ENCODE measurements at places on chromosomes 12 and 14.

DNA sequence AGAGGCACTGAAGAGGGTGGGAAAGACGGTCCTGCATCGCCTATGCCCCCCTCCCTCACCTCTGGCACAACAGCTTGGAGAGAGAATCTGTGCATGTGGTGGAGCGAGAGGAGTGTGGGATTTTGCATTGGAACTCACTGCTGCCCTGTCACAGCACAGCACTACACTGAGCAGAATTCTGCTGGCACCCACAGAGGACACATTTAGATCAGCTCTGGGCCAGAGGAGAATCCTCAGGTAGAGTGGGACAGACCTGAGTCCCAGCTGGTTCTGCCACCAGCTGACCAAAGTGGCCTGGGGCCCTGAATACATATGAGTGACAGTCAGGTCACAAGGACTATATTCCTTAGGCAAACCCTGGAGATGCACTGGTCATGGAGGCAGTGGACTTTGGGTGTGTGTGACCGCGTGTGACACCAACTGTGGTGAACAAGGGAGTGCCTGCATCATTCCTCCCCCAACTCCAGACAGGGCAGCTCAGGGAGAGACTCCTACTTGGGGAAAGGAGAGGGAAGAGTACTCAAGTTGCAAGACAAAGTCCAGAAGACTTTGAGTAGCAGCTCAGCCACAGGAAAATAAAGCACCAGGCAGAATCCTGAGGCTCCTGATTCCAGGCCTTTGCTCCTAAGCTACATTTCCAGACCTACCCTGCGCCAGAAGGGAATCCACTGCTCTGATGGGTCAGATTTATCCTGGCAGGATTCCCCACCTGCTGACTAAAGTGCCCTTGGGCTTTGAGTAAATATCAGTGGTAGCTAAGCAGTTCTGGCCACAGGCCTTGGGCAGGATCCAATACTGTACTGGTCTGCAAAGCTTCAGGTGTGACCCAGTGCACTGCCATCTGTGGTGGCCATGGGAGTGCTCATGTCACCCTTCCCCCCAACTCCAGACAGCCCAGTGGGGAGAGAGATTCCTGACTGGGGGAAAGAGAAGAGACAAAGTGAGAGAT lies 10.6 kb upstream of the ACOT1 start:
- peak; percentile 77 for DNase-seq

DNA sequence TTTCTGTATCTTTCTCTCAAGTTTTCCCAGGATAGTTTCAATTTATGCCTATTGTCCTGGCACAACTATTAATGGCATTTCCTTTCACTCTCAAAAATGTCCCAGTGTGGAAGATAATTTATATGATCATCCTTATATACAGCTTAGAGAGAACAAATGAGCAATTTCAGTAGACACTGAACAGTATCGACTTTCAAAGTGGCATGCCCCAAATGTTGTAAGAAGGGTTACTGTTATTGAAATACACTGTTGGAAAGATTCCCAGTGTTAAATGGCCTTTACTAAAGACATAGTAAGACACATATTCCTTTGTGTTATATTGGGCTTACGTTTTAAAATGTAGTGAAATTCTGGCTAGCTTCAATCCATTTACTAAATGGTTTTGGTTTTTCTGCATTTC lies 202.3 kb upstream of the CDKN3 start:
- DNase-seq: no peak

DNA sequence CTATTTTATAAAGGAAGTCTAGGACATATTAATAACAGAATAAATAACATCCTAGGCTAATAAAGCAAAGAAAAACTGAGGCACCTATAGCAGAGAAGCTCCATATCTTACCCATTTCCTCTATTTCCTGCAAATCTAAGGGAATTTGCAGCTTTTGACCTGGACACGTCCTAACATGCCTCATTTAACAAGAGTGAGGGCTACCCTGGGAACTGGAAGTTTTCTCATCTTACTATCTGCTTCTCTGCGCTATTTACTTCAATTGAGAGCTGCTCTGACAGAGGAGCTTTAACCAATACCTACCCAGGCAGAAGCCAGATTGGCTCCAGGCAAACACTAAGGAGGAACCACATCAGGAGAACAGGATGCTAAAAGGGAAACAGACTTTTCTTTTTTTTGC lies 5.7 kb downstream of the YBX3 start:
- no peak for DNase-seq

DNA sequence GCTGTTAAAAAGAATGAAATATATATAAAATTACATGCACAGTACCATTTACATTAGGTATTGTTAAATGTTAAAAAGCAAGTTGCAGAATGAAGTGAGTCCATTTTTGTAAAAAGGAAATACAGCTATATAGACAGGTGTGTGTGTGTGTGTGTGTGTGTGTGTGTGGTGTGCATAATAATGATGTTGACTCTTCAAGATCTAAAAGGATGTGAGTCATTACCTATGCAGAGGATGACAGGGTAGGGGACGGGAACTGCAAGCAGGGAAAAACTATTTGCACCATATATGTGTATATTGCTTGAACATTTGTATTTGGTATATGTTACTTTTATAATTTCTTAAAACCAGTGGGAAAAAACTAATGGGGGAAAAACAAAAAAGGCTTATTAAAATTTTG lies 3.1 kb downstream of the C14orf39 start:
- DNase-seq: no peak

GRCh38 chr14:37122919-37123639 lies 49.3 kb downstream of the SLC25A21 start:
- no peak for DNase-seq

DNA sequence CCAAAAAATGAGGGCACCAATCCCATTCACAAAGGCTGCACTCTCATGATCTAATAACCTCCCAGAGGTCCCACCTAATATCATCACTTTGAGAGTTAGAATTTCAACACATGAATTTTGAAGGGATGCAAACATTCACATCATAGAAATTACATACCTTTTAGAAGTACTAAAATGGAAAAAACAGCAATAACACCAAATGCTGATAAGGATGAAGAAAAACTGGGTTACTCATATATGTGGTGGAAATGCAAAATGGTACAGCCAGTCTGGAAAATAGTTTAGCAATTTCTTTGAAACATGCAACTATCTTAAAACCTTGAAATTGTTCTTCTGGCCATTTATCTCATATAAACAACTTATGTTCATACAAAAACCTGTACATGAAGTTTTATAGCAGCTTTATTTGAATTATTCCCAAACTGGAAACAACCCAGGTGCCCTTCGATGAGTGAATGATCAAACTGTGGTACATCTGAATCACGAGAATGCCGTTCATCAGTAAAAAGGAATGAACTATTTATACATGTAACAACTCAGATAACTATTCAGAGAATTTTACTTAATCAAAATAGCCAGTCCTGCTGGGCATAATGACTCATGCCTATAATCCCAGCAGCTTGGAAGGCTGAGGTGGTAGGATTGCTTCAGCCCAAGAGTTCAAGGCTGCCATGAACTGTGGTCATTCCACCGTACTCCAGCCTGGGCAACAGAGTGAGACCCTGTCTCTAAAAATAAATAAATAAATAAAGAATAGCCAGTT lies 109.4 kb upstream of the SSTR1 start:
- peak; percentile 48 for DNase-seq
